ENCODE measurements at places on chromosomes 12 and 14.

GRCh38 chr12:3604748-3605586 is 114.0 kb downstream of the PRMT8 start:
- DNase-seq = no peak

DNA sequence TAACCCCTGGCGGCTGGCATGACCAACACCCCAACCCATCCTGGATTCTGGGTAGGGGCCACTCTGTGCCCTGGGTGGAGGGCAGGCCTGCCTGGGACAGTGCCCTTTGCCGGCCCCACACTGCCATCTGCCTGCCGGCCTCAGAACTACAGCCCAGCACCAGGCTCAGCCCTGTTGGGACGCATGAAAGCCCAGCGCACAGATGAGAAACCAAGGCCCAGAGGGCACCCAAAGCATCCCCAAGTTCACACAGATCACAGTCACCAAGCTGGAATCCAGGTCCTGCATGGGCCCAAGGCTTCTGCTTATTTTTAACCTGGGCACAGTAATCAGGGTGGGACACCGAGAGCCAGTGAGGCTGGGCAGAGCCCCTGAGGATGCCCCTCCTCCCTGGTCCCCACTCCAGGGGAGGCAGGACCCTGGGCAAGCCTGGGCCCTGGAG is 26.2 kb downstream of the RFLNA start:
- DNase-seq = no peak

GRCh38 chr14:63182968-63183367 is 21.3 kb upstream of the RHOJ start:
- no peak for DNase-seq

DNA sequence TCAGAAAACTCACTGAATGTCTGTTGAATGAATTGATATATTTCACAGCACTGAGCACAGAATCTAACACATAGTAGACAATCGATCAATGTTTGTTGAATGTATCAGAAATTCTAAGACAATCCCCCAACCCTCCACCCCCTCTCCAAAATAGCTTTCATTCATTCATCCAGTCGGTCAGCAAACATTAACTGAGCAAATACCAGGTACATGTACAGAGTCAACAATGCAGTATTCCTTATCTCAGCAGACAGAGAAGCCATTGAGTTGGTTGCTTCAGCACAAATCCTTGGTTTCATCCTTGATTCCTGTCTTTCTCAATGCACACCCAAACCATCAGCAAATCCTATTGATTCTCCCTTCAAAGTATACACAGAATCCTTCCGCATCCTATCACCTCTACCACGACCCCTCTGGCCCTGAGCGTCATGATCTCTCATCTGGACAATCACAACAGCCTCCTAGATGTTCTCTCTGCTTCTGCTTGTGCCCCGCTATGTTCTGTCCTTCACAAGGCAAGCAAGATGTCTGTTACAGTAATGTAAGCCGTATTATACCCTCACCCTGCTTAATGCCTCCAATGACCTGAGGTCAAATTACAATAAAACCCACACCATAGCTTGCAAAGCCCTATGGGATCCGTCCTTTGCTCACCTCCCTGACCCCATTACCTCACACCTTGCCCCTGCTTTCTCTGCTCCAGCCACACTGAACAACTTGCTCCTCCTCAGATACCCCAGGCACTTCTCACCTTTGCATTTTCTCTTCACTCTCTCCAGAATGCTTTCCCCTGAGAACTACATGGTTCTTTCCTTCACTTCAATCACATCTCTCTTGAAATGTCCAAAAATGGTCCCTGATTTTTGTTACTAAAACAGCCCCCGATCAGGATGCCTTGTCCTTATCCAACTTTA is 738.1 kb upstream of the TBX3 start:
- no peak for DNase-seq

GRCh38 chr14:104689881-104690711 is 678 bp downstream of the INF2 start:
- DNase-seq = no peak

DNA sequence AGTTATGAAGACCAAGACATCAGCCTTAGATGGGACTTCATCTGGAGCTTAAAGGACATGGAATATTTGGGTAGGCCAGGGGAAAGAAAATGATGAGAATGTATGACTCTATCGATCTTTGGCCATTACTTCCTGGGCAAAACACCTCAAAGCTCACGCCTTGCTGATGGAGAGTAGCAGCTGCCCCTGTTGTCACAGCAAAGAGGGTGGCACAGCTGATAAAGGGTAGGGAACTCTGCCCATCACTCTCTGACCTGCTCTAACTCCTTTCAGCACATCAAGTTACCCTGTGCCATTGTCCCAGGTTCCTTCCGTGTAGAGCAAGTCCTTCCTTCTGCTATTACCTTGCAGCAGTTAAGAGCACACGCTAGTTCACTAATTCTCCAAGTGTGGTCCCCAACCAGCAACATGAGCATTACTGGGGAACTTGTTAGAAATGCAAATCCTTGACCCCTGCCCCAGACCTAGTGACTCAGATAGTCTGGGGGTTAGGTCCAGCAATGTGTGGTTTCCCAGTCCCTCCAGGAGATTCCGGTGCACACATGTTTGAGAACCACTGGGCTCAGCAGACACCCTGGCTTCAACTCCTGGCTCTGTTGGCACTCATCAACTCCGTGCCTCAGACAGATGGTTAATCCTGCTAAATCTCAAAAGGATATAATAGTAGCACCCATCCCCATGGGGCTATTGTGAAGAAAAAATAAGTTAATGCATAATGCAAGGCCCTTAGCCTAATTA is 93.7 kb upstream of the EEA1 start:
- DNase-seq = no peak

DNA sequence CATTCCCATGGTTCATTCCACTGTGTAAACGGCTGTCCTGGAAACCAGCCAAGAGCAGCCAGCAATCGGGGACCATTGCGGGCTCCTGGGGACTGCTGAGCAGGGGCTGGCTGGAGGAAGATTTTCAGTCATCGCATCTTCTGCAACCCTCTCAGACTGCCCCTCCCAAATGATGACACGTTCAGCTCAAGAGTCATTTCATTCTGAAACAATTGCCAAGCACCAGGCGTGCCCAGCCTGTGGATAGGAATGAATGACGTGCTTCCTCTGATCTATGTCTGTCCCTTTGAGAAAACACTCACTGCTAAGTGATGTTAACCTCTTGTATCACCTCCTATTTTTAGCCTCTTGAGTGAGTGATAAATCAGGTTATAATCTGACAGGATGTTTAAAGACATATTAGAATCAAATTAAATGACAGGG is 62.0 kb downstream of the NDUFA12 start:
- no peak for DNase-seq

DNA sequence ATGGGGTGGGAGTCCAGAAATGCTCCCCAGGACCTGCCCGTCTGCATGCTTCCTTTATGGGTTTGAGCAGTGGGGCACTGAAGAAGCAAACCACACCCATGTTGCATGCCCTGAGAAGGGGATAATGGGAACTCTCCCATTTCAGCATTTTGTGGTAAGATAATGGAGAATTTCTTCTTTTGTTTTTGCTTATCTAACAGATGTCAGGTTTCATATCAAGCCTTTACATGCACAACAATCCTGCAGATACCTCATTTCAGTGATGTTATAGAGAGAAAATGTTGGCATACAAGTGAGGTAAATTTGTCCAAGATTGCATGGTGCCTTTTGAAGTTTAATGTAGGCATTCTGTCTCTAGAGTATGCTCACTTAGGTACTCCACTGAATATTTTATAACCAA is 177.0 kb downstream of the ALX1 start:
- no peak for DNase-seq
